Smooth muscle cell of the umbilical artery (primary cell): ENCODE measurements at places on chromosomes 12 and 14. TPM values are rescaled to one million over a fixed set of nuclear protein-coding genes. Genes with fewer than 3 reads are reported as not detected.

Gene SERPINA3
- total RNA-seq: 4.6 and 38.6 TPM in 2 replicates

Gene SSTR1
- total RNA-seq: 7.7 and 21.8 TPM in 2 replicates

Gene SYNDIG1L
- total RNA-seq: not detected in 2 replicates

Gene HVCN1
- 2.7 and 3.6 TPM in 2 replicates for total RNA-seq

Gene CAMKK2
- total RNA-seq: 12.5 and 22.1 TPM in 2 replicates

Gene FAM234B
- total RNA-seq: 10.1 and 10.9 TPM in 2 replicates

Gene IGF1
- under 0.01 TPM in 1 of 2 replicates, not detected in the other for total RNA-seq

Gene NRIP2
- total RNA-seq: not detected in 2 replicates

Gene MYF5
- not detected in 2 replicates for total RNA-seq

Gene GOLGA3
- total RNA-seq: 207 and 287 TPM in 2 replicates

Gene LALBA
- not detected in 2 replicates for total RNA-seq

Gene MGAT4C
- under 0.01 and 0.09 TPM in 2 replicates for total RNA-seq

Gene SOX5
- 6.2 TPM in 2 replicates for total RNA-seq

Gene HELB
- 4.5 and 4.8 TPM in 2 replicates for total RNA-seq

Gene KLRG1
- 0.30 and 1.1 TPM in 2 replicates for total RNA-seq

Gene SYT1
- total RNA-seq: 2.4 and 9.8 TPM in 2 replicates

Gene ASPG
- not detected in 2 replicates for total RNA-seq

Gene SLC6A13
- 0.42 TPM in 1 of 2 replicates, not detected in the other for total RNA-seq

Gene CCDC88C
- 0.59 and 2.6 TPM in 2 replicates for total RNA-seq

Gene RNU7-1
- not detected in 2 replicates for total RNA-seq

Gene VDR
- total RNA-seq: 8.5 and 12.2 TPM in 2 replicates

Gene CISTR
- total RNA-seq: not detected in 2 replicates

Gene HOXC6
- 4.2 and 4.7 TPM in 2 replicates for total RNA-seq

Gene PTPN21
- total RNA-seq: 9.2 and 18.2 TPM in 2 replicates

Gene DYNC1H1
- 558 and 1,513 TPM in 2 replicates for total RNA-seq

Gene FSCB
- total RNA-seq: under 0.01 and 0.14 TPM in 2 replicates

Gene RPAP3
- 18.4 and 30.8 TPM in 2 replicates for total RNA-seq

Gene SERPINA10
- total RNA-seq: not detected in 2 replicates

Gene RGS6
- not detected in 2 replicates for total RNA-seq

Gene MMAB
- 21.0 and 33.3 TPM in 2 replicates for total RNA-seq

Gene GUCY2C
- not detected in 2 replicates for total RNA-seq

Gene CELA1
- total RNA-seq: not detected in 2 replicates

Gene ASCL1
- total RNA-seq: not detected in 2 replicates

Gene TBC1D30
- 0.30 and 0.42 TPM in 2 replicates for total RNA-seq

Gene IL26
- not detected in 2 replicates for total RNA-seq

Gene SRGAP1
- total RNA-seq: 6.2 and 28.0 TPM in 2 replicates

Gene SLC39A2
- total RNA-seq: 0.30 TPM in 1 of 2 replicates, not detected in the other

Gene MFAP5
- 5.3 and 57.4 TPM in 2 replicates for total RNA-seq

Gene HOXC4
- 1.1 and 1.5 TPM in 2 replicates for total RNA-seq

Gene B4GALNT3
- total RNA-seq: 0.23 TPM in 1 of 2 replicates, not detected in the other

Gene KLRK1
- total RNA-seq: not detected in 2 replicates

Gene SLC39A5
- not detected in 2 replicates for total RNA-seq

Gene CD27
- not detected in 2 replicates for total RNA-seq

Gene TROAP
- 0.89 and 5.0 TPM in 2 replicates for total RNA-seq

Gene CDH24
- 8.0 and 9.7 TPM in 2 replicates for total RNA-seq

Gene DBX2
- not detected in 2 replicates for total RNA-seq

Gene MRPL42
- total RNA-seq: 73.3 and 92.9 TPM in 2 replicates

Gene AMDHD1
- 0.28 and 0.59 TPM in 2 replicates for total RNA-seq

Gene PLEK2
- 8.9 and 17.9 TPM in 2 replicates for total RNA-seq

Gene KCNA1
- total RNA-seq: not detected in 2 replicates

Gene PCED1B
- total RNA-seq: 1.5 and 4.5 TPM in 2 replicates

Gene SIX4
- total RNA-seq: 5.3 and 12.3 TPM in 2 replicates

Gene ADAM20
- total RNA-seq: 2.4 and 2.5 TPM in 2 replicates

Gene KRT86
- 0.09 TPM in 1 of 2 replicates, not detected in the other for total RNA-seq
